ENCODE measurements at places on chromosomes 1 and 21.

DNA sequence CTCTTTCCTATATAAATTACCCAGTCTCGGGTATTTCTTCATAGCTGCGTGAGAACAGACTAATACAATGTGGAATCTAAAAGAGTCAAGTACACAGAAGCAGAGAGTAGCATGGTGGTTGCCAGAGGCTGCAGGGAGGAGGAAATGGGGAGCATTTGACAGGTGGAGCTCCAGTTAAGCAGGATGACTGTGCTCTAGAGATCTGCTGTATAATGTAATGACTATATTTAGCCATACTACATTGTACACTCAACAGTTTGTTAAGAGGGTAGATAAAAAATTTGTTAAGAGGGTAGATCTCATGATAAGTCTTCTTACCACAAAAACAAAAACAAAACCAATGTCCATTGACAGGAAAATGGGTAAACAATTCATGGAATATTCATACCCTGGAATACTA is 82.1 kb downstream of the MT1HL1 start:
- DNase-seq, result no peak

GRCh38 chr1:110087812-110088738 is 17.6 kb upstream of the ALX3 start:
- DNase-seq, result no peak

- DNase-seq, result no peak
Measured at GRCh38 chr1:236895665-236896387, 100.7 kb downstream of the MTR start.

- DNase-seq, result no peak
Measured at GRCh38 chr1:218367118-218367517, 22.0 kb downstream of the TGFB2 start.

- no peak for DNase-seq
Measured at GRCh38 chr21:35868005-35868868, 192.1 kb downstream of the SETD4 start.

- no peak for DNase-seq
Measured at GRCh38 chr1:67242016-67242415, 65.7 kb upstream of the IL12RB2 start.

DNA sequence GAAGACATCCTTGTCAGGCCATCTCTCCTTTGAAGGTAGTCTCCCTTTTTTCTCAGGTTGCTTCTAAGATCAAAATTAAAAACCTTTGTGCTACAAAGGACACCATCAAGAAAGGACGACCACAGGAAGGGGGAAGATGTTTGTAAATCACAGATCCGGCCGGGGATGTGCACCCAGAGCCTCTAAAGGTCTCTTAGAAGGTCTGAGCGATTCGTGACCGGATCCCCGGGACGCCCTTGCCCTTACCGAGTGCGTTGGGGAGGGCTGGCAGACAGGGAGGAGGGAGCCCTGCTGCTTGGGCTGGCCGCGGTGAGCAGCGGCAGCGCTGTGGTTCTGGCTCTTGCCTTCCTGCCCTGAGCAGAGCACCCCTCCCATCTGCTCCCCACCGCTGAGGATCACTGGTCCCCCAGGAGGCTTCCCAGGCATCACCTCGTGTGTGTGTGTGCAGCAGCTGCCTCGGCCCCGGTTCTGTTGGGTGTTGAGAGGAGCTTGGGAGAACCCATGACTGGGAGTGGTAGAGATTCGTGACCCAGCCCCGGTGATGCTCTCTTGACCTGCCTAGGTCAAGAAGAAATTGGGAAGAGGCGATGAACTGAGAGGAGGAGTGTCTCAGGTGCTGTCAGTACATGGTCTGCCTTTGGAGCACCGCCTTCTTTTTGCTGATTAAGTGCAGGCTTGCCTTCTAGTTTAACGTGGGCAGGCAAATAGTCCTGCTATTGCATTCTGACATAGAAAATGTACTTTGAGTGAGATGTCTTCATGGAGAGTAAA is 34.5 kb downstream of the AGPAT3 start:
- no peak for DNase-seq

- DNase-seq, result no peak
Measured at GRCh38 chr21:42158846-42159245, 60.1 kb upstream of the ABCG1 start.

All from activated CD4-positive, CD25-positive, alpha-beta regulatory T cell treated with anti-CD3 and anti-CD28 coated beads, Interleukin-2, amount 50 U/mL, for 16 hours (primary cell).